GM04503 (cell line): ENCODE measurements at places on chromosomes 16 and 17.

GRCh38 chr17:40563220-40564052 is 1.8 kb downstream of the CCR7 start:
- no peak for DNase-seq

DNA sequence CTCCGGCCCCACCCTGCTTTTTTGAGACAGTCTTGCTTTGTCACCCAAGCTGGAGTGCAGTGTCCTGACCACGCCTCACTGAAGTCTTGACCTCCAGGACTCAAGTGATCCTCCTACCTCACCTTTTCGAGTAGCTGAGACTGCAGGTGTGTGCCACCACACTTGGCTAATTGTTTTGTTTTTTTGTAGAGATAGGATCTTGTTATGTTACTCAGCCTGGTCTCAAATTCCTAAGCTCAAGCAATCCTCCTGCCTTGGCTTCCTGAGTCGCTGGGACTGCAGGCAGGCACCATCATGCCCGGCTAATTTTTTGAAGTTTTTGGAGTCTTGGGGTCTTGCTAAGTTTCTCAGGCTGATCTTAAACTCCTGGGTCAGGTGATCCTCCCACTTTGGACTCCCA is 206.7 kb downstream of the SHISA9 start:
- DNase-seq, result no peak

GRCh38 chr17:50353600-50354195 is 7.8 kb downstream of the XYLT2 start:
- no peak for DNase-seq

GRCh38 chr16:56960681-56961281 is 969 bp upstream of the CETP start:
- no peak for DNase-seq

DNA sequence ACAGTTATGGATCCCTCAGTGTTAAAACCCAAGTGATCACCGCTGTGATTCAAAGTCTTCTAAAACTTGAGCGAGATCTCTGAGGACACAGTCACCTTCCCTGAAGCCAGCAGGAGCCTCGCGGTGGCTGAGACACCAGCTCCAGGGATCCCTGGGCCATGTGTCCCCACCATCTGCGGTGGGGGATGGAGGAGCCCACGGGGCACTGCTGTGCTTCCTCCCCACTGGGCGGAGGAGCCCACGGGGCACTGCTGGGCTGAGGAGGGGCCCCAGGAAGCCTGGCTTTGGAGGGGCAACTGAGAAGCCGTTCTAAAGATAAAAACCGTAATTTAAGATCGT is 65.7 kb upstream of the METRNL start:
- DNase-seq, result no peak

DNA sequence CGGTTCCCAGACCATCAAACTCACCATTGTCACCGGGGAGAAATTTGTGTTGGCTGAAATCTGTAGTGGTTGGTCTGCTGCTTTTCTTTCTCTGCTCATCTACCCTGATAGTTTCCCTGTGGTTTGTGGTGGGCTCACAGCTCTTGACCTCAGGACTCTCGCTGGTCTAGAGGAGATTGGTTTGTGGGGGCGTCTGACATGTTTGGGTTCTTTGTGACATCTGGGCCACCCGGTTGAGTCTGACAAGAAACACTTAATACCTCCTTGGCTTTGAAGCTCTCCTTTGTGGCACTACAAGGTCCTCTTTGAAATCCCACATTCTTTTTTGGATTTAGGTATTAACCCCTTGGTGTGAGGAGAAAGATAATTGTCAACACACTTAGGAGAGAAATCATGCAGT is 662.0 kb downstream of the WWOX start:
- DNase-seq, result no peak

- no peak for DNase-seq
These were observed 897 bp downstream of the TP53I13 start for GRCh38 chr17:29569245-29569950.

- DNase-seq, result no peak
These were observed 115.5 kb downstream of the AATF start for GRCh38 chr17:37064206-37064605.

DNA sequence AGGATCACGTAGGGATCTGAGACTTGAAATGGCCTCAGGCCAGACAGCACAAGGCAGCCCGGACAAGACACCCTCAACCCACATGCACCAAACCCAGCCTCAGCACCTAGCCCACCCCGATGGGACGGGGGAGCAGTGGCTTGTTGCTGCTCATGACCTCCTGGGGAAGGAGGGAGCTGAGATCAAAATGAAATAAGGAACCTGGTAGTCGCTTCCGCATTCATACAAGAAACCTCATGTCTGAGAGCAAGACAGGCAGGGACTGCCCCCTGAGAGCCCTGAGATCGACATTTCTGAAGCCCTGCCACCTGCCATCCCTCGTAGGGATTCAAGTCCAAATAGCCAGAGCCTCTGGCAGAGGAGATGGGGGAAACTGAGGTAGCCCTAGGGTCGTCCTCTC is 5.7 kb upstream of the CEP131 start:
- no peak for DNase-seq

GRCh38 chr16:28210979-28211588 is 681 bp downstream of the XPO6 start:
- peak; percentile 39 for DNase-seq

DNA sequence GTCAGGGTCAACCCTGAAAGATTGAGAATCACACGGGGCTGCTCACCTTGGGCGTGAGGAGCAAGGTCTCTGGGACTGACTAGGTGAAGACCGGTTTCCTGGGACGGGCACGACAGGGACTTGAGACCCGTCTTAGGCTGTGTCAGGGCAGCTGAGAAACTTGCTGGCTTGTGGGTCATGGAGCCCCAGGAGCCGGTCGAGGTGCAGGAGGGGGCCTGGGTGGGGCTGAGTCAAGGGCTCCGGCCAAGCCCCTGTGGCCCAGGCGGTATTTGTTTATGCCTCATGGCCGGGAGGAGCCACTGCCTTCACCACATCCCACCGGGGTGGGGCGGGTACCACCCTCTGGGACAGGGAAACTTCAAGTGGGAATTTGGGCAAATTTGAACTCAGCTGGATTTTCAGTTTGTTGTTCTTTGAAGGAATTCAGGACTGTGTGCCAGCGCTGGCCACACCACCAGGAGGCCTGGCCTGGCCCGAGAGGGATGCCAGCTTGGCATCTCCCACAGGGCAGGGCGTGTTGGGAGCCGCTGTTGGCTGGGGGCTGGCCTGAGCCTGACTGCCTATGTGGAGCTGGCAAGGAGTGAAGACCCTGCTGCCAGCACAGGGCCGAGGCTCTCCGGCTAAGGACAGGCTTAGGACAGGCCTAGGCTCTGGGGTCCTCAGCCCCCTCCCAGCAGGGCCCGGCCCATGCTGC is 116.1 kb downstream of the METRNL start:
- peak; percentile 64 for DNase-seq

- no peak for DNase-seq
These were observed 164.4 kb upstream of the TBX2 start for GRCh38 chr17:61235001-61235826.

DNA sequence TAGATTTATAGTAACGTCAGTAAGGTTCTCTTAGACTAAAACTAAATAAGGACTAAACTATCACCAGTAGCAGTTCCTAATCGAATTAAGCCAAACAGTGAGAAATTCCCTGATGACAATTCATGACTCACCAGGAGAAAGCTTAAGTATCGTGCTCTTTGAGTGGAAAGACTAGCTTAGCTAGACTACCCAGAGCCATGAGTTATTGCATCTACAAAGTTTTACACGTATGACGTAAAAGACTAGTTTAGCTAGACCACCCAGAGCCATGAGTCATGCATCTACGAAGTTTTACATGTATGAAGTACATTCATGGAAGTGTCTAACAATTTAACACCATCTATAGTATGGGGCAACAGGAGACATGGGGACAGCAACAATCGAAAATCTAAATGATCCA is 36.6 kb downstream of the UBE2G1 start:
- peak; percentile 80 for DNase-seq

DNA sequence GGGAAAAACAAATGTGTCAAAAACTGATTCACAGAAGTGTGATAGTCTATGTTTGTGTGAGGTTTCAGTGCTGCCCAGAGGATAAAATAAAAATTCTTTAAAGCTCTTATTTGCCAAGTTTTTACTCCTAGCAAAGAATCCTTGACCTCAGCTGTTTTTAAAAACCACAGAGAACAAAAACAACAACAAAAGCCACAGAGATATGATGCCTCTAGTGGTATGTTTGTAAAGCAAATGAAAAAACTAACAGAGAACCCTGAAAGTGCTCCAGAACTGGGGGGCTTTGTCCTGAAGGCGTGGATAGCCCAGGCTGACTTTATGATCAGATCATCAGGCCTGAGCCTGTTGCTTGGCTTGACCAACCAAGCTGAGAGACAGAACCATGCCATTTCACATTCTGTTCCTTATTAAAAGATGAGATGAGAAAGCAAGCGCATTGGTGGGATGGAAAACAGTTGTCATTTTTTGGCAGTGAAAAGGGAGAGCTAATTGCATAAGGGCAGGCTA is 411.0 kb downstream of the CPPED1 start:
- DNase-seq, result peak; percentile 29

DNA sequence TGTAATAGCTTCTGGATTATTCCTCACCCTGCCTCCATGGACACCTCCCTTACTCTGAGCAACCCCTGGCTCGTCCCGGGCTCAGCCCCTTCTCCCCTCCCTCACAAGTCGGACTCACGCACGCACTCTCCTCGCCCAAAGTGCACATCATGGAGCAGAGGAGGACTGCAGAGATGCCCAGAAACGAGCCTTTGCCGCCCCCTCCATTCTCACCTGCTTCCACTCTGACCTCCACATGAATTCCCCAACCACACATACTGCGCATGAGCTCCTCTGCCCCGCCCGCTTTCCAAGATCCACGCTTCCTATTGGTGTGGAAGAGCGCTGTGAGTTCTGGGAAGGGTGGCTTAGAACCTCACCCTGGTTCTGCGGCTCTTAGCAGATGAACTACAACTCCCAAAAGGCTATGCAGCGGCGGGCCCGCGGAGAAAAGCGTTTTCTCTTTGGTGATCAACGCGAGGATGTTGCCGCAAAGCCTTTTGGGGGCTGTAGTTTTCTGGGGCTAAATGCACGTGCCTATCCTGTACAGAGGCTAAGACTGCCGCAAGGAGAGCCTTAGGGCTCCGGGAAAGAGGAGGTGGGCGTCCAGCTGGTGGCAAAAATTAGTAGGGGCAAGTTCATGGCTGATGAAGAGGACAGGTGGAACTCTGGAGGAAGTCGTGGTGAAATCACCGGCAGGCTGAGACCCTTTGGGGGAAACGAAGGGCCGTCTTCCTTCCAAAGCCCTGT is at the start of gene PHB1:
Gene PHB1, minus strand, starts transcription at position 261 of the 729 bp plus-strand sequence. CDS start 1,618 bp downstream, outside the sequence.
- peak; percentile 90 for DNase-seq

DNA sequence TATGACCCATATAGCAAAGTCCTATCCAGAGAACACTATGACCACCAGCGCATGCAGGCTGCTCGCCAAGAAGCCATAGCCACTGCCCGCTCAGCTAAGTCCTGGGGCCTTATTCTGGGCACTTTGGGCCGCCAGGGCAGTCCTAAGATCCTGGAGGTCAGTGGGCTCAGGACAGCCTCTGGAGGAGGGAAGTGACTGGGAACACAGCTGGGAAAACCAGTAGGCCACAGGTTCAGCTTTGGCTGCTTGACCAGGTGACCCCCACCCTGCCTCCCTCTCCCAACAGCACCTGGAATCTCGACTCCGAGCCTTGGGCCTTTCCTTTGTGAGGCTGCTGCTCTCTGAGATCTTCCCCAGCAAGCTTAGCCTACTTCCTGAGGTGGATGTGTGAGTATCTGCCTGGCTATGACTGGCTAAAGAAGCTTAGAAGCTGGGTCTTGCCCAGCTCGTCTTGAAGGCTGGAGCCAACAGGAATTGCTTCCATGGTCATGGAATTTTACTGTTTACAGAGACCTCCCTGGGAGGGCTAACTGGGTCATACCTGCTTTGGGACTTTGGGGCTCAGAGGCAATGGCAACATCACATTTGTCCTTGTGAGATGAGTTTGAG is 1.5 kb upstream of the OVCA2 start:
- no peak for DNase-seq

- DNase-seq, result no peak
These were observed 17.6 kb upstream of the C16orf82 start for GRCh38 chr16:27049117-27049516.

GRCh38 chr17:63916566-63917185 is 2.0 kb downstream of the GH1 start:
- no peak for DNase-seq

DNA sequence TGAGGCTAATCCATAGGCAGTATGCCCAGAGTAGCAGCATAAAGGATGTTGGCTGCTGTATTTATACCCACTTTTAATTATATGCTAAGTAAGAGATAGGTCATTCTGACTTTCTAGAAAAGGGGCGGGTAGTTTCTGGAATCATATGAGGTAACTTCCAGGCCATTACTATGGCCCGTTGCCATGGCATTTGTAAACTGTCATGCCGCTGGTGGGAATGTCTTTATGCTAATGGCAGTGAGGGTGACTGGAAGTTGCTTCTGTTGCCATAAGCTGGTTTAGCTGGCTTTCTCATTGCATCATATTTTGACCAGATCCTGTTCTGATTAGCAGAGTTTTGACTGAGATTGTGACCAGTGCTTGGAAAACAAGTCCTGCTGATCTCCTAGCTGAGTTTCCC is 929.6 kb upstream of the CDH8 start:
- no peak for DNase-seq

DNA sequence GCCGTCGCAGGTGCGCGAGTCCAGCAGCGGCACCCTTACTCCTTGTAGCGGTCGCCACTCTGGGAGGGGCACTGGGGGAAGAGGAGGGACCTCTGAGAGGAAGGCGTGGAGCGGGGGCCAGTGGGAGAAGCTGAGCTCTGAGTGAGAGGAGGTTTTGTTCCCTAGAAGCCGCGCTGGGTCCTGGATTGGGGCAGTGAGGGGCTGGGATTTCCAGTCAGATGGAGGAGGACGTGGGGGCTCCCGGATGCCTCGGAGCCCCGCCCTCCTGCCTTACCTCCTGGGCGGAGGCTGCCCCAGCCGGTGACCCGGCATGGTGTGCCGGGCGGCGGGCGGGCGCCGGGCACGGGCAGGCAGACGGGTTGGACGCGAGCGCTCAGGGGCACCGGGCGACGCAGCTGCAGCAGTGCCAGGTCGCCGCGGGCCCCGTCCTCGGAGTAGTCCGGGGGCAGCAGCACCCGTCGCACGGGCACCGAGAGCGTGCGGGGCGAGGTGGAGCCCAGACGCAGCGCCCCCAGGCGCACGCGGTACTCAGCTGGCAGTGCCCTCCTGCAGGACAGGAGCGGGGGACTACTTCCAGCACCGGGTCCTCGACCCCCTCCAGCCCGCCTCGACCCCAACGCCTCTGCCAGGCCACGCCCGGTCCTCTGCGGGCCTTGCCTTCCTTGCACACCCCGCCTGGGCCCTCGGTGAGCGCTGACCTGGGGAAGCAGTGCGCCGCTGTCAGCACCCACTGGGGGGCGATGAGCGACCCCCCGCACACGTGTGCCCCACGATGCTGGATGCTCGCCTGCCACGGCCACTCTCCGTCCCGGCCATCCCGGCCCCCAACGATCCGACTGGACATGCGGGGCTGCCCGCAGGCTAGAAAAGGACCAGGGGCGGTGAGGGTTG is 2.0 kb downstream of the PRSS33 start:
- no peak for DNase-seq

- no peak for DNase-seq
These were observed 351 bp downstream of the MYL4 start for GRCh38 chr17:47209499-47209898.

GRCh38 chr17:7922845-7923628 is 6.6 kb downstream of the KCNAB3 start:
- no peak for DNase-seq
